Heart left ventricle (tissue), 16 donors: ENCODE measurements at places on chromosomes 16 and 17. TPM values are rescaled to one million over a fixed set of nuclear protein-coding genes. Genes with fewer than 3 reads are reported as not detected.

DNA sequence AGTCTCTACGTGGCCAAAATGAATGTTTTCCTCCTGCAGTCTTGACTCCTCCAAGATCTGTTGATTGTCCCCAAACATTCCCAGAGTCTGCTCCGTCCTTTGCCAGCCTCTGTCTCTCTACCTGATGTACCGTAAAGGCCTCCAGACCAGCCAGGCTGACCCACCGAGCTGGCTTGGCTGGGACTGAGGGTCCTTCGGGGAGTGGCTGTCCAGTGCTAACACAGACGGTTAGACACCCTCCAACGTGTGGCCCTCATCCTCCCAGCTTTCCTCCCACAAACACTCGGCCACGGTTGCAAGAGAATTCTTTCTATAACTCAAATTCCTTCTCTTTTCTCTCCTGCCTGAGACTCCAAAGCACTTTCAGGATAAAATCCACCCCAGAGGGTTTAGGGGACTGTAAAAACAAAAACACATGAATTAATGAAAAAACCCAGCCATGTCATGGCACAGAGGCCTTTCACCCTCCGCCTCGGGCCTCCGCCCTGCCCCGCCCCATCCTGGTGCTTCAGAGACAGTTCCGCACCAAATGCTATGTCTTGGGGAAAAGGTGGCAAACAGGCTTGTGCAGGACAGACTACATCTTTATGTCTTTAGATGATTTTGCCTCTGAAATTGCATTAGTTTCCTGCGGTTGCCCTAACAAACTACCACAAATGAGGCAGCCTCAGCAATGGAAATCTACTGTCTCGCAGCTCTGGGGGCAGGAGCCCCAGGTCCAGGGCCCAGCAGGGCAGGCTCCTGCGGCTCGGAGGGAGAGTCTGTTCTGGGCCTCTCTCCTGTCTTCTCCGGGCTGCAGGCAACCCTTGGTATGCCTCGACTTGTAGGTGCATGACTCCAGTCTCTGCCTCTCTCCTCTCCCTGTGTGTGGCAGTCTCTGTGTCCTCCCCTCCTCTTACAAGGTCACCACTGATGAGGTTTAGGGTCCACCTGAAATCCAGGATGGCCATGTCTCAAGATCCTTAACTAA, 72.5 kb upstream of the CBX4 start:
- no peaks in the 10 kb centered on the region for H3K4me1 ChIP-seq
- peaks cover 15% of the 10 kb centered on the region for H3K27me3 ChIP-seq
- no peak overlapping the region for H3K27ac ChIP-seq
- no peak for DNase-seq
- no peaks in the 10 kb centered on the region for H3K36me3 ChIP-seq
- H3K4me3 ChIP-seq = no peak overlapping the region

GRCh38 chr17:75976175-75976848, 2.7 kb downstream of the ACOX1 start:
- H3K36me3 ChIP-seq = peaks cover 50% of the 10 kb centered on the region
- peaks cover 64% of the 10 kb centered on the region for H3K4me1 ChIP-seq
- H3K4me3 ChIP-seq = peak overlapping the region; percentile 21
- no peaks in the 10 kb centered on the region for H3K27me3 ChIP-seq
- peak overlapping the region; percentile 52 for H3K27ac ChIP-seq
- no peak for DNase-seq

GRCh38 chr17:70810609-70811008, 641.3 kb downstream of the KCNJ2 start:
- DNase-seq = no peak
- H3K27ac ChIP-seq = no peak overlapping the region
- H3K36me3 ChIP-seq = no peaks in the 10 kb centered on the region

- no peaks in the 10 kb centered on the region for H3K36me3 ChIP-seq
- no peak for DNase-seq
- H3K27me3 ChIP-seq = no peaks in the 10 kb centered on the region
- no peaks in the 10 kb centered on the region for H3K4me1 ChIP-seq
Observed at GRCh38 chr17:80718428-80718827, 173.8 kb downstream of the RPTOR start.

GRCh38 chr17:17433000-17433703, 43.6 kb upstream of the MED9 start:
- no peaks in the 10 kb centered on the region for H3K4me1 ChIP-seq
- DNase-seq = no peak
- no peak overlapping the region for H3K4me3 ChIP-seq
- no peaks in the 10 kb centered on the region for H3K36me3 ChIP-seq
- H3K27ac ChIP-seq = no peak overlapping the region

DNA sequence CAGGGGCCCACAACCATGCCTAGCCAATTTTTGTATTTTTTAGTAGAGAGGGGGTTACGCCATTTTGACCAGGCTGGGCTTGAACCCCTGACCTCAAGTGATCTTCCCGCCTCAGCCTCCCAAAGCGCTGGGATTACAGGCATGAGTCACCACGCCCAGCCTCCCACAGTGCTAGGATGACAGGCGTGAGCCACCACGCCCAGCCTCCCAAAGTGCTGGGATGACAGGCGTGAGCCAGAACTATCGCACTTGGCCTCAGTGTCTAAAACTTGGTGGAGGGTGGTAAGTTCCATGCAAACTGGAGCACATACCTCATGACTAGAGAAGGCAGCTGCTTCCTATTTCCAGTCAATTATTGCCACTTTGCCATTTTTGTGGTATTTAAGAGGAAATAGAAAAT, 7.1 kb downstream of the HSD17B2 start:
- peaks cover 6% of the 10 kb centered on the region for H3K27me3 ChIP-seq
- H3K36me3 ChIP-seq = no peaks in the 10 kb centered on the region
- no peak for DNase-seq
- no peaks in the 10 kb centered on the region for H3K4me1 ChIP-seq
- no peak overlapping the region for H3K4me3 ChIP-seq

- no peaks in the 10 kb centered on the region for H3K27me3 ChIP-seq
- no peaks in the 10 kb centered on the region for H3K36me3 ChIP-seq
- H3K27ac ChIP-seq = no peak overlapping the region
- DNase-seq = no peak
- peaks cover 11% of the 10 kb centered on the region for H3K4me1 ChIP-seq
- no peak overlapping the region for H3K4me3 ChIP-seq
Observed at GRCh38 chr17:64393000-64393402, 2.3 kb upstream of the PECAM1 start.

GRCh38 chr17:1119924-1120323, 59.9 kb downstream of the ABR start:
- H3K27ac ChIP-seq = no peak overlapping the region
- peaks cover 6% of the 10 kb centered on the region for H3K36me3 ChIP-seq
- no peak overlapping the region for H3K4me3 ChIP-seq
- H3K27me3 ChIP-seq = no peaks in the 10 kb centered on the region
- no peak for DNase-seq

- peaks cover 36% of the 10 kb centered on the region for H3K36me3 ChIP-seq
- H3K27ac ChIP-seq = no peak overlapping the region
- no peaks in the 10 kb centered on the region for H3K27me3 ChIP-seq
- no peaks in the 10 kb centered on the region for H3K4me1 ChIP-seq
Observed at GRCh38 chr16:4647644-4647980, 23.0 kb downstream of the MGRN1 start.

The CPHXL2 gene
- not detected for polyA plus RNA-seq

DNA sequence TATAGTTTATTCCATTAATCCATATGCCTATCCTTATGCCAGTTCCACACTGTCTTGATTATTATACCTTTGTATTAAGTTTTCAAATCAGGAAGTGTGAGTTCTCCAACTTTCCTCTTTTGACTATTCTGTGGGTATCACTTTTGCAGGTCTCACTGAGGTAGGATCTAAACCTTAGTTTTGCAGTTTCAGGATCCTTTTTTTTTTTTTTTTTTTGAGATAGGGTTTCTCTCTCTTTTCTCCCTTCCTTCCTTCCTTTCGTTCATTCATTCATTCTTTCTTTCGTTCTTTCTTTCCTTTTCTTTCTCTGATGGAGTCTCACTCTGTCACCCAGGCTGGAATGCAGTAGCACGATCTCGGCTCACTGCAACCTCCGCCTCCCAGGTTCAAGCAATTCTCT, 71.6 kb downstream of the CHD9 start:
- DNase-seq = no peak
- H3K4me3 ChIP-seq = no peak overlapping the region
- no peaks in the 10 kb centered on the region for H3K27me3 ChIP-seq
- no peak overlapping the region for H3K27ac ChIP-seq
- H3K4me1 ChIP-seq = peaks cover 24% of the 10 kb centered on the region

DNA sequence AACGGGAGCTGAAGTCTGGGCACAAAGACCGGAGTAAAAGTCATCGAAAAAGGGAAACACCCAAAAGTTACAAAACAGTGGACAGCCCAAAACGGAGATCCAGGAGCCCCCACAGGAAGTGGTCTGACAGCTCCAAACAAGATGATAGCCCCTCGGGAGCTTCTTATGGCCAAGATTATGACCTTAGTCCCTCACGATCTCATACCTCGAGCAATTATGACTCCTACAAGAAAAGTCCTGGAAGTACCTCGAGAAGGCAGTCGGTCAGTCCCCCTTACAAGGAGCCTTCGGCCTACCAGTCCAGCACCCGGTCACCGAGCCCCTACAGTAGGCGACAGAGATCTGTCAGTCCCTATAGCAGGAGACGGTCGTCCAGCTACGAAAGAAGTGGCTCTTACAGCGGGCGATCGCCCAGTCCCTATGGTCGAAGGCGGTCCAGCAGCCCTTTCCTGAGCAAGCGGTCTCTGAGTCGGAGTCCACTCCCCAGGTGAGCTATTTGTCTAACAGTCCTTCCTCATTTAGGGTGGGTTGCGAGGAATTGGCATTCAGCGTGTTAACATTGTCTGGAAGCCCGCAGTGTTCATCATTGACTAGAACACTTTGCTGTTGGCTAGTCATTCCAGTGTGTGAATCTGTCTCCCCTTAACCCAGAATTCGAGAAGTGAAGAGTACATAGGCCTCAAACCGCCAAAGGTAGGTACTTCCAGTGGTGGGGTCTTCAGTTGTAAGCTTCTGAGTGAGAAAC, 1.5 kb downstream of the CDK12 start:
- H3K27ac ChIP-seq = peak overlapping the region; percentile 97
- H3K4me3 ChIP-seq = peak overlapping the region; percentile 95
- peaks cover 33% of the 10 kb centered on the region for H3K4me1 ChIP-seq

DNA sequence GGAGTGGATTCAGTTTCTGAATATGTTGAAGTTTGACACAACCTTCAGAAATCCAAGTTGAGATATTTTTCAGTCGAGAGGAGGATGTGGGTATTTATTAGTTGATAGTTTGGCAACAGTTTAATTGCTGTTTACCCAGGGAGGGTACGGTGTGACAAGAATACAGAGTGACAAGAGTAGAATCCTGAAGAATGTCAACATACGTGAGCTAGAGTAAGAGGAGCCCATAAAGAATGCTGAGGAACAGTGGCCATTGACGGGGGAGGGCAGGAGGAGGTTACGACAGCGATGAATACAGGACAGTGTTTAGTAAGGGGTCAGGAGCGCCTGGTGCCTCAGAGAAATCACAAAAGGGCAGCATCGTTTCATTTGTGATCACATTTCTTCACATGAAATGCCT, 76.5 kb downstream of the AATF start:
- H3K27ac ChIP-seq = no peak overlapping the region
- peaks cover 3% of the 10 kb centered on the region for H3K36me3 ChIP-seq
- no peak for DNase-seq
- H3K27me3 ChIP-seq = no peaks in the 10 kb centered on the region
- no peaks in the 10 kb centered on the region for H3K4me1 ChIP-seq

The SHPK gene
- polyA plus RNA-seq = 2.9 TPM

DNA sequence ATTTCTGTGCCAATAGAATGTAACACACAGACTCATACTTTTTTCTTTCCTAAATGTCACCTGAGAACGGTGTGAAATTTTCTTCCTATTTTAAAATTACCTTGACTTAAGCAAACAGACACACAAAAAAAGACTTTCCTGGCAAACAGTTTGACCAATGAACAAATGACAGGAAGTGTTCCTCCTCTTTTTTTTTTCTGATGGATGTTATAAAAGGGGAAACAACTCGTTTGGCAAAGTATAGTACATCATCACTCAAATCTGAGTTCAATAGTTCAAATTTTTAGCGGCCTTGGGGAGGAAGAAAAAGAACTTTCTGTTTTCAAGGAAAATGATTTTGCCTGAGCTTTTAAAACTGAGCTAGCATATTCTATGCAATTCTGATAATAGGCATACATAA, 19.8 kb downstream of the HS3ST3A1 start:
- no peak for DNase-seq
- H3K4me3 ChIP-seq = no peak overlapping the region
- H3K27ac ChIP-seq = no peak overlapping the region
- H3K27me3 ChIP-seq = no peaks in the 10 kb centered on the region
- no peaks in the 10 kb centered on the region for H3K36me3 ChIP-seq
- H3K4me1 ChIP-seq = no peaks in the 10 kb centered on the region

- DNase-seq = no peak
- peaks cover 3% of the 10 kb centered on the region for H3K27me3 ChIP-seq
- peaks cover 6% of the 10 kb centered on the region for H3K4me1 ChIP-seq
- no peak overlapping the region for H3K4me3 ChIP-seq
- H3K36me3 ChIP-seq = no peaks in the 10 kb centered on the region
- H3K27ac ChIP-seq = no peak overlapping the region
Observed at GRCh38 chr16:88943131-88943664, 33.8 kb downstream of the CBFA2T3 start.

GRCh38 chr16:17098685-17099084, 372.1 kb downstream of the XYLT1 start:
- H3K4me3 ChIP-seq = no peak overlapping the region
- H3K4me1 ChIP-seq = no peaks in the 10 kb centered on the region
- no peak overlapping the region for H3K27ac ChIP-seq
- H3K36me3 ChIP-seq = no peaks in the 10 kb centered on the region
- DNase-seq = no peak

- no peak overlapping the region for H3K4me3 ChIP-seq
- peaks cover 19% of the 10 kb centered on the region for H3K4me1 ChIP-seq
- H3K27ac ChIP-seq = peak overlapping the region; percentile 17
- no peak for DNase-seq
Observed at GRCh38 chr17:29918922-29919856, 10.8 kb downstream of the SSH2 start.

GRCh38 chr17:17836818-17837379, at the start of gene SREBF1:
TSS of gene SREBF1 (minus strand) at chr17:17836986. CDS start at chr17:17836817, 169 bp downstream.
- peak within 1 kb of the TSS; percentile 51 for H3K4me3 ChIP-seq
- peak within 1 kb of the TSS; percentile 96 for H3K27ac ChIP-seq
- no peaks in the 10 kb centered on the region for H3K36me3 ChIP-seq
- peaks cover 77% of the 10 kb centered on the region for H3K4me1 ChIP-seq
- peak; percentile 71 for DNase-seq
- H3K27me3 ChIP-seq = no peaks in the 10 kb centered on the region

The ARL6IP1 gene
- polyA plus RNA-seq = 20.2 TPM

The AIPL1 gene
- polyA plus RNA-seq = not detected

The ZNF423 gene
- 1.8 TPM for polyA plus RNA-seq

The PIK3R5 gene
- 1.9 TPM for polyA plus RNA-seq

The ATMIN gene
- 6.4 TPM for polyA plus RNA-seq

DNA sequence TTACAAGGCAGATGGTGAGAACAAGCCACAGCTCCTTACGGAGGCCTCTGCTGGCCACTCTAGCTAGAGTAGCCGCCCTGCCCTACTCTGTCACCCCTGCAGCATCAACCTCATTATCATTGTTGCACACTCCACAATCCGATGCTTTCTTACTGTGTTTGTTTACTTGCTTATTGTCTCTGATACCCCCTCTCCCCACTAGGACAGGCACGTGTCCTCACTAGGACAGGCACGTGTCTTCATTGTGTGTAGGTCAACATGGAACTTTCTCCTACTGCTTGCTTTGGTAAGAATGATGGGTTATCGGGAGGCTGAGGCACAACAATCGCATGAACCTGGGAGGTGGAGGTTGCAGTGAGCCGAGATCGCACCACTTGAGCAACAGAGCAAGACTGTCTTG, 63.9 kb downstream of the KNOP1 start:
- no peak for DNase-seq
- H3K27ac ChIP-seq = no peak overlapping the region
- peaks cover 80% of the 10 kb centered on the region for H3K36me3 ChIP-seq
- no peak overlapping the region for H3K4me3 ChIP-seq

The DNAAF8 gene
- polyA plus RNA-seq = 1.7 TPM
